ENCODE measurements at places on chromosomes 2 and 18. TPM values are rescaled to one million over a fixed set of nuclear protein-coding genes. Genes with fewer than 3 reads are reported as not detected.

The ASXL3 gene
- 2.2 TPM for total RNA-seq

The CYP26B1 gene
- total RNA-seq, result 6.0 TPM

The DLGAP1 gene
- total RNA-seq, result 19.0 TPM

DNA sequence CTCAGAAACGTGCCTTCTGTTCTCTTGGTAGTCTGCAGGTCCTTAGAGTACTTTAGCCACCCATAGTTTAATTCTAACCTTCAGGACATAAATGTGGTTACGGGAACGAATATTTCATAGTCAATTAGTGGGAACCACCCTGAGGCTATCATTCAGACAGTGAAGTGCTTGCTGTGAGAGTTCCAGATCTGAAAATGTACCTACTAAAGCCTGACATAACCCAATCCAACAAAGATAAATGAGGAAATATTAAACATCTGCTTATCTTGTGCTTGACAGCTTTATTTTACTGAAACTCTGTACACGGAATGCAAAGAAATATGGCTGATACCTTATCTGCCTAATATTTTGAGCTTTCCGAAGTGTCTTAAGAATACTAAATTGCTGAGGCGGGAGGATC, 43.0 kb downstream of the RAB27B start:
- no peak for DNase-seq

DNA sequence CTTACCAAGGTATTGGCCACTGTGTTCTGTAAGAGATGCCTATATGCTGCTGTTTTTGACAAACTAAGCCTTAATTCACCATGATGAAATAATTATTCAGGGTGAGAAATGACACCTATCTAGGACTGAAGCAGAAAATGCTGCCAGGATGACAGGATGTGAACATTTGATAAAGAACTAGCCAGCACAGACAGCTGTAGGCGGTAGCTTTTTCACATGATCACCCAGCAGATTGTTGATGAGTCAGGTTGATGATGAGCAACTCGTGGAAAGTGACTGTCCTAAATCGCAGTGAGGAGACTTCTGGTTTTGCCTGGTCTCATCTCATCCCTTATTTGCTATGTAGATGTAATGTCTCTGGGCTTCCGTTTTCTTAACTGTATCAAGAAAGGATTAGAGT, 144.1 kb downstream of the PRPF40A start:
- no peak for DNase-seq

- no peak for DNase-seq
Measured at GRCh38 chr18:46130061-46130460, 25.9 kb downstream of the HAUS1 start.

GRCh38 chr18:63180971-63181376, 138.6 kb downstream of the BCL2 start:
- DNase-seq, result no peak

DNA sequence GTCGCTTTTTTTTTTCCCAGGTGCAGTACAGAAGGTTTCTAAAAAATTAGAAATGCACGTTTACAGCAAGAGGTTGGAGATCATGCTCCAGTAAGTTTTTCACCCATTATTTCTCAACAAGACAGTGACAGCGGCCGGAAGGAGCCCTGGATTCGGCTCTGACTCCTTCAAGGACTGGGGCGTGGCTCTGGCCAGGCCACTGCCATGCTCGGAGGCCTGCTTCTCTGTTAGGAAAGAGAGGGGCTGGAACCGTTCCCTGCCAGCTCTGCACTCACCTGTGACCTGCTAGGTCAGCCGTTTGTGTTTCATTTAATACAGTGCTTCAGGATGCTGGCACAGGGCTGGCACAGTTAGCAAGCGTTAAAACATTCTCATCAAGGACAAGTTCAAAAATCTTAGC, 6.7 kb upstream of the IAH1 start:
- no peak for DNase-seq

GRCh38 chr2:39232141-39232540, 11.6 kb downstream of the CDKL4 start:
- no peak for DNase-seq

- no peak for DNase-seq
Measured at GRCh38 chr2:43159797-43160196, 66.6 kb downstream of the ZFP36L2 start.

GRCh38 chr18:80023173-80023572, 11.1 kb upstream of the RBFA start:
- no peak for DNase-seq

DNA sequence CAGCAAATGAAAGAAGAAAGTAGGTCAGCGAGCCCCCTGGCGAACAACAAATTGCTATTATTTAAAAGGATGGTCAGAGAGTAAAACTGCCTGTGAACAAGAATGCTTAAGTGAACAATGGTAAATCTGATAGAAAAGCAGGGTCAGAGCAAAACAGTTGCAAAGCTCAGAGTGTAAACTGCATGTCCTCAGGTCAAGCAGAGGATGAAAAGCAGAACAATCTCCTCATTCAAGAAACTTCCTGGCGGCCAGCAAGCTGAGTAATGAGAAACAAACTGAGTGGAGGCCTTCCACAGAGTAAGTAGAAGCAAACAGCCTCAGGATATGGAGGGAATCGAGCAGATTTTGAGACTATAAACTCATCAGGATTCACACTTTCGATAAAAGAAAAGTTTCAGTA, 117.9 kb downstream of the PPP1R1C start:
- DNase-seq, result no peak

GRCh38 chr2:36819095-36819711, 122.7 kb downstream of the VIT start:
- no peak for DNase-seq

- peak; percentile 46 for DNase-seq
Measured at GRCh38 chr18:3595369-3596273, 145.6 kb downstream of the TGIF1 start.

GRCh38 chr2:221975151-221975550, 323.6 kb downstream of the PAX3 start:
- DNase-seq, result no peak

GRCh38 chr2:188032306-188032705, 259.4 kb upstream of the GULP1 start:
- no peak for DNase-seq

- DNase-seq, result no peak
Measured at GRCh38 chr2:234457421-234457820, 39.5 kb downstream of the ARL4C start.
